ENCODE measurements at places on chromosomes 1 and 21.

DNA sequence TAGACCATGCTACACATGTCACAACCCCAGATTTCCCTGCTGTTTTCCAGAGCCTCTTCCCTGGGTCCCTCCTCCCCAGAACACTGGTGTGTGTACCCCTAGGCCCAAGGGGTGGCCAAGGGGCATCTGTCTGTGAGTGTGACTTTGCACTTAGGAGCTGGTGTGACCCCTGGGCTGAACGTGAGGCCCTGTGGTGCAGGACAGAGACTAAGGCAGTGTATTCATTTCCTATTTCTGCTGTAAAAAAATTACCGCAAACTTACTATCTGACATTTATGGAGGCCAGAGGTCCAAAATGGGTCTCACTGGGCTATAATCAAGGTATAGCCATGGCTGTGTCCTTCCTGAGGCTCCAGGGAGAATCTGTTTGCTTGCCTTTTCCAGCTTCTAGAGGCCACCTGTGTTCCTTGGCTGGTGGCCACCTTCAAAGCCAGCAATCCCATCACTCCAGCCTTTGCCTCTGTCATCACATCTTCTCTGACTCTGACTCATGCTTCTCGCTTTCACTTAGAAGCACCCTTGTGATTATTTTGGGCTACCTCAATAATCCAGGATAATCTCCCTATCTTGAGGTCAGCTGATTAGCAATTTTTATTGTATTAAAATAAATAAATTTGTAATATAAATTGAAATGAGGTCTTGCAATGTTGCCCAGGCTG, 24.0 kb upstream of the ELOA start:
- no peak for DNase-seq

GRCh38 chr1:25067518-25068251, 137.6 kb upstream of the RUNX3 start:
- DNase-seq, result no peak

DNA sequence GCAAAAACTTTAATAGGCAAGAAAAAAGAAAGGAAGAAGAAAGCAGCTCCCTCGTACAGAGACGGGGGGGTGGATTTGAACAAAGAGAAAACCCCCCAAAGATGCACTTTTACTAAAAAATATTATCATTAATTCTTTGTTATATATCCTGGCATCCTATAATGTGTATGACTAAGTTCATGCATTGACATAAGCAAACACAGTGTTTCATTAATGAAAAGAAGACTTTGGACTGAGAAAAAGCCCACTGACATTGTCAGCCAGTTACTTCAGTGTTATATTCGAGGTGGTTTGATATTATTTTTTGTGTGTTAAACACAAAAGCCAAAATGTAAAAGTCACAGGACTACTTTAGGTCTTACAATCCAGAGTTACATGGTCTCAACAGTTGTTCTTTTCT, 110.1 kb upstream of the DPYD start:
- DNase-seq, result no peak

- no peak for DNase-seq
Observed at GRCh38 chr1:12620488-12620865, 2.5 kb upstream of the DHRS3 start.

DNA sequence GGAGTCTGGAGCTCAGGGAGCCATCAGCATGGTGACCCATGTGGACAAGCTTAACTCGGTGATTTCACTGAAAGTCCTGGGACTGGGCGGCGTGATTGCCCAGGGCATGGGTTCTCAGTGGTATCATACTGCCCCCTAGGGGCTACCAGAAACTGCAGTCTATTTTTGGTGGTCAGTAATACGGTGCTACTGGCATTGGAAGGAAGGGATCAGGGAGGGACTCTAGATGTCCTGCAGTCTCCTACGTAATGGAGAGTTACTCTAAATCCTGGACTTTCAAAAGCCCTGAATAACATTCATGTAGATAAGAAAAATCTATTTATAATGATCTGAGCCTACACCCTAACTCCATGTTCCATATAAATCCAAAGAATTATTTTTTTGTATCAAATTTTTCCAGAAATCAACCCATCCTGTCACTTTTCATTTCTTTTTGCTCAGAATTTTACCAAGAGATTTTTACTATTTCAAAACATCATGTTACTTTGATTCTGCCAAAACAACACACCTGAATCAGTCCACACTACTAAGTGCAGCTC, 37.3 kb downstream of the PABPC4 start:
- no peak for DNase-seq

GRCh38 chr1:169550294-169550693, 36.0 kb downstream of the F5 start:
- DNase-seq, result no peak

All from T-helper 22 cell (primary cell).